Coronary artery (tissue), 2 donors: ENCODE measurements at places on chromosomes 6 and 20.

DNA sequence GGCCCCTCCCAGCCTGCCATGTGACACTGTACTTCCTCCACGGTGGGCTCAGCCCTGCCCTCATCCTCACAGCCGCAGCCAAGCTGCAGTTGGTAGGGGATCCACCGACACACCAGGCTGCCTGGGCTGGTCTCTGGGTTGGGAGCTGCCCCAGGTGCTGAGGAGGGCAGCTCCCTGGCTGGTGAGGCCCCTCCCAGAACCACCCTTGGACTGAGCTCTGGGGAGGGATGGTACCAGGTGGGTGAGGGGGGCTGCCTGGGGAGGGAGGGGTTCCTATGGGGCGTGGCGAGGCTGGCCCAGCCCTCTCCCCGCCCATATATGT, 185 bp upstream of the TNFRSF6B start:
- DNase-seq, result no peak

- no peak for DNase-seq
These were observed 5.5 kb downstream of the ZNF334 start for GRCh38 chr20:46507760-46508407.

- DNase-seq, result no peak
These were observed 36.3 kb upstream of the CMTR1 start for GRCh38 chr6:37396571-37397180.

DNA sequence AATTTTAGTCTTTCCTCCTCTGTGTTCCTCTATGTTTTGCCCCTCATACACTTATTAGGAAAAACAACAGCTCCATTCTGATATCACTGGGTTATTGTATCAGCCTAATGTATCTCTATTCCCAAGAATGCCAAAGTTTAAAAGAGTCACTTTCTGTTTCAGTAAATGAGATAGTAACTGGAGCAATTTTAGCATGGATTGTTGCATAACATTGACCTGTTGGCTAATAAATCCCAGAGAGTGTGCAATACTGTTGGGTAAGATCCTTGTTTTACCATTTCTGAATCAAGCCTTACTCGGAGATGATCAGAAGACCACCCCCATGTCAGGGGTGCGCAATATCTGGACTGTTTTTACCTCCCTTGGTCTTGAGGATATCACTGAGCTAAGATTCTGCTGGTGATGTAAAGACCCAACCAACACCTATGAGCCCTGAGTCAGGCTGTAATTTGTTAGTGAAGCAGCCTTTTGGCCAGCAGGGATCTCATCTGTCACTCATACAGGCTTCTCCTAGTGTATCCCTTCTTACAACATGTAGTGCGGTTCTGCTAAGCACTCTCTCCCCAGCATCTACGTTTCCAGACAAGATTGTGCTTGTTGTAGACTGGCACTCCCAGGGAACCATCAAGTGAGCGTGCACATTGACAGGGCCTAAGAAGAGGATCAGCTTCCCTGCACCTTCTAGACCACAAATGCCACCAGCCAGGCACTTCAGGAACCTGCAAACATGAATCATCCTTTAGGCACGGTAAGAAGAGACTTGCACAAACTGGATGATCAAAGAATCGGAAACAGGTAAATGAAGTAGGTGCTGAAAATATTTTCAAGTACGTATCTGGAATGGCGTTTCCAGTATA, 11.5 kb upstream of the IPCEF1 start:
- DNase-seq, result no peak

- DNase-seq, result no peak
These were observed 705.2 kb upstream of the NRSN1 start for GRCh38 chr6:23420659-23421350.

DNA sequence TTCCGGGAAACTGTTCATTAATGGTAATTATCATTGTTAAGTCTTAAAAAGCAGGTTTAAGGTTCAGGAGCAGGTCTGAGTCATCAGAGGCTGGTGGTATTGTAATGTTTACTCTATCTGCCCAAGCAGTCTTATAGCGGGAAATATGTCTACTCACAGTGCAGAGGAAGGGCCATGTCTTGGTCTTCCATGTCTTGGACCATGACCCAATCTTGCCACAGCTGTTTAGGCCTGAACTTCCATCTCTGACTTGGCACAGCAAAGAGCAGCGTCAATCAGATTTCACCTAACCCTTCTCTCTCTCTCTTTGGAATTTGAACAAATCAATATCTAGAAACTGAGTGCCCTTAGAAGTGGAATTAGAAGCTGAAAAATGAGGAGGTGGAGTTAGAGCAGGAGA, 25.8 kb downstream of the SLC2A12 start:
- no peak for DNase-seq

DNA sequence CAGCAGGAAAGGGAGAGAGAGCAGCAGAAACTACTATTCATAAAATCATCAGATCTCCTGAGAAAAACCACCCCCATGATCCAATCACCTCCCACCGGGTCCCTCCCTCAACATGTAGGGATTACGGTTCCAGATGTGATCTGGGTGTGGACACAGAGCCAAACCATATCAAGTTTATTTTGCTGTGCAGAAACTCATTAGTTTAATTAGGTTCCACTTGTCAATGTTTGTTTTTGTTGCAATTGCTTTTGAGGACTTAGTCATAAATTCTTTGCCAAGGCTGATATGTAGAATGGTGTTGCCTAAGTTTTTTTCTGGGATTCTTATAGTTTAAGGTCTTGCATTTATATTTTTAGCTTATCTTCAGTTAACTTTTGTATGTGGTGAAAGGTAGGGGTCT, 422.0 kb upstream of the HS3ST5 start:
- no peak for DNase-seq
